ENCODE measurements at places on chromosomes 4 and X.

DNA sequence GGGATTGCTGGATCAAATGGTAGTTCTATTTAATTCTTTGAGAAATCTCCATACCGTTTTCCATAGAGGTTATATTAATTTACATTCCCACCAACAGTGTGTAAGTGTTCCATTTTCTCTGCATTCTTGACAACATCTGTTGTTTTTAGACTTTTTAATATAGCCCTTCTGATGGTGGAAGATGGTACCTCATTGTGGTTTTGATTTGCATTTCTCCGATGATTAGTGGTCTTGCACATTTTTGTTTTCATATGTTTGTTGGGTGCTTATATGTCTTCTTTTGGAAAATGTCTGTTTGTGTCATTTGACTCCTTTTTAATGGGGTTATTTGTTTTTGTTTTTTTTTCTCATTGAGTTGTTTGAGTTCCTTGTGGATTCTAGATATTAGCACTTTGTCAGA, 75.3 kb upstream of the PUDP start:
- DNase-seq = no peak

DNA sequence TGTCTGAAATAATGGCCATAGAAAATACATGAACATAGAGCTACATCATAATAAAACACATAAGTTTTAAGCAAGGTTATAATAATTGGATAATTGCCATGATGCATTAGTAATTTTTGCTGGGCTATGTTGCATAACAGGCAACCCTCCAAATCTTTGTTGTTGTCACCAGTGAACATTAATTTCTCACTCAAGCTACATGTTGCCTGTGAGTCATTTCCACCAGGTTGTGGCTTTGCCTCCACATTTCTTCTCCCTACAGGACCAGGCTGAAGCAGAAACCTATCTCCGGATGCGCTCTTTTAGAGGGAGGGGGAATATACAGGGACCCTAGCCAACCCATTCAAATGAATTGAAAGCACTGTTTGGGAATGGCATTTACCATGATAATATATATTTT, 347.7 kb downstream of the GABRG1 start:
- DNase-seq = no peak

DNA sequence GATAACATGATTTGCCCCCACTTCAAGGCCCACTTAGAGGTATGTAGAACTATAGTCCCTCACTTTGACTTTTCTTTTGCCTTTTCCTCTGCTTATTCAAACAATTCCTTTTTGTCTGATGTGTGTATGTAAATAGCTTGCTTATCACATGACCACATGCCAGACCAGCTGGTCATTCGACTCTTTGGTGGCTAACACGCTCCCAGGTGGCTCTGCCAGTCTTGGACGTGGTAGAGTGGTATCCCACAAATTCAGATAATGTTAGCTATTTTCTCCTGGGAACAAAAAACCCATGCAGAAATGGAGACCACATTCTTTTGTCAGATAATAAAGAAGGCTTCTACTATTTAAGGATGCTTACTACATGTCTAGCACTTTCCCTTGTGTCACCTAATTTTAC, 47.9 kb downstream of the ARHGAP24 start:
- DNase-seq = no peak

DNA sequence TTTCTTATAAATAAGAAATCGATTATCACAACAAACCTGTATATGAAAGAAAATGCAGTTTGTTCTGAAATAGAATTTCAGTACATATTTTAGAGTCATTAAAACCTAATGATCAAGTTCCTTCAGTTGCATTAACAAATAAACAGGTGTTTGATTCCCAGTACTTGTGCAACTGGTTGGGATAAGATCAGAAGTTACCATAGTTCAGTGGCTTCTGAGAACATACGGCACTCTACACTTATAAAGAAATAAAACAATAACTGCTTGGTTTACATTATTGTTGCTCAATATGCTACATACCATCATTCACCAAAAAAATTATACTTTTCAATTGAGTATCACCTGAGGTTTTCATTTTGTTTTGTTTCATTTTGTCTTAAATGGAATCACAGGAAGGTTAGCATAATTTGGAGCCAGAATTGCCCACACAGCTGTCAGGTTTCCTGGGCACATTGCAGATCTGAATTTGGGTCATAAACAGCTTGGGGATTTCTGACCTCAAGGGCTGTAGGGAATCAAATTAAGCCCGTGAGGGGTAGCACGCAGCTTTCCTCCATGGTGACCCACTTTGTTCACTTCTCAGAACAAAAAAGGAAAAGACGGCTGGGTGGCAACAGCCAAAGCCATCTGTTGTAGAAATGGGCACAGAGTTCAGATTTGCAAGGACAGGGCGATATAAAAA, 14.9 kb upstream of the CCNG2 start:
- no peak for DNase-seq

DNA sequence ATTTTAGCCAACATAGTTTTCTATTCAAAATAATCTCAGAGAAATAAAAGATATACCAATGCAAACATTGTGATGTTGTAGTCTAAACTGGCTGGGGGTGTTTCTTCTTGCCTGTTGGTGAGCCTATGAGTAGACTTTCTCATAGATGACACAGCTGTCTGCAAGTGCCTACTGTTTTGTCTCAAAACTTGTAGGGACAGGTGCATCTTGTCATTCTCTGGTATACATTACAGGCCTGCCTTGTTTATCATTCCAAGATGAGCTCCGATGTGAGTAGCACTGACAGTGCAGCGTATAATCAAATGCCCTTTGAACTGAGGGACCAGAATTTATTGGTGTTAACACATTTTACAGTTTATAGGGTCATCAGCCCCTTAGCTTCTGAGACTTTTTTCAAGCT, 353.8 kb downstream of the PRDM5 start:
- DNase-seq = no peak

DNA sequence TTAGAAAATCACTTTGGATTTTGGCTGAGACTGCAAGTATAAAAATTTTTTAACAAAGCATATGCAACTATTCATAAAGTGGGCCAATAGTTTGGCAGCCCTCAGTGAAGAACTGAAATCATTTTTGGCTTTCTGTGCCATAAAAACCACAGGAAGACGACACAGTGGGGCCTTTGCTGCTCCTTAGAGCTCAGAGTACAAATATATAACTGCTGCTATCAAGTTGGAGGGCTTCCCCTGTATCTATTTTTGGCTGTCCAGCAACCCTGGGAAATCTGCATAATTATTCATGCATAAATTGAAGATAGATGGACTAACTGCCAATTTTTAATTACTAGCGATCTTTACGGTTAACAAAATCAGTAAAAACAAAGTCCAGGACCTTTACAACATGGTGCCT, 51.5 kb upstream of the FTHL17 start:
- DNase-seq = no peak

Measured in stimulated activated CD8-positive, alpha-beta memory T cell treated with anti-CD3 and anti-CD28 coated beads, Interleukin-2, amount 100 ng/mL, for 1 hour (primary cell).